Activated T-helper 1 cell treated with anti-CD3 and anti-CD28 coated beads, Interleukin-12 subunit alpha, Interleukin-12 subunit beta, Interleukin-2, Interleukin-4 antibody, amounts not matched to agents 30 ng/mL and 10 ng/mL and 1 ng/mL, durations not matched to agents 14 hours and 24 hours and 36 hours (primary cell): ENCODE measurements at places on chromosomes 12 and 14.
A peak's percentile ranks its signal among the peaks of the same experiment; 100 is the strongest.

DNA sequence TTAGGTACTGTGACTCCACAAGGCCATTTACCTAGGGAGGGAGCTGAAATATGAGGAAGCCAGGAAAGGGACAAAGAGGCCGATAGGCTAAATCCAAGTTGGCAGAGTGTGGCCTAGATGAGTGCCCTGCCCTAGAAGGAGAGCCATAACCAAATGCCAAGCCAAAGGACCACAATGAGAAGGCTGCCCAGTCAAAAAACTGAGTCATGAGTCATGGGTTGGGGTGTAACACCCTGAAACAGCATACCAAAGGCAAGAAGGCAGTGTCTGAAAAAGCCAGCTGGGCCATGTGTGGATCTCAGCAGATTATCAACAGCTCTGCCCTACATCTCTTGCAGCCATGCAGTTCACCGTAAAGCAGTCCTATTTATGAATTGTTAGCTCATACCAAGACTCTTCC, 171.7 kb downstream of the PHLDA1 start:
- no peak overlapping the region for H3K4me3 ChIP-seq
- DNase-seq = no peak
- H3K36me3 ChIP-seq = no peaks in the 10 kb centered on the region
- no peaks in the 10 kb centered on the region for H3K4me1 ChIP-seq

GRCh38 chr14:93105362-93105761, 10.4 kb downstream of the ITPK1 start:
- H3K27ac ChIP-seq = no peak overlapping the region
- no peak for DNase-seq
- H3K4me1 ChIP-seq = peaks cover 56% of the 10 kb centered on the region

GRCh38 chr12:10052193-10052913, 21.9 kb downstream of the CLEC9A start:
- H3K36me3 ChIP-seq = no peaks in the 10 kb centered on the region
- peaks cover 8% of the 10 kb centered on the region for H3K4me1 ChIP-seq
- peaks cover 36% of the 10 kb centered on the region for H3K27me3 ChIP-seq

DNA sequence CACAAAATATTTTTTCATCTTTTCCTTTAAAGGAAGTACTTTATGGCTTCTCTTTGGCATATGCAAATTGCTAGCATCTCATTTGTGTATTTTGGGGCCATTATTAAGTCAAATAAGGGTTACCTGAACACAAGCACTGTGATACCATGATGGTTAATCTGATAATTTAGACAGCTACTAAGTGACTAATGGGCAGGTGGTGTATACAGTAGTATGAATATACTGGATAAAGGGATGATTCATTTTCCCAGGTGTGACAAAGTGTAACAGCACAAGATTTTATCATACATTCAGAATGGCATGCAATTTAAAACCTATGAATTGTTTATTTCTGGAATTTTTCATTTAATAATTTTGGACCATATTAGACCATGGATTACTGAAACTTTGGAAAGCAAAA, 27.2 kb upstream of the ANO4 start:
- no peaks in the 10 kb centered on the region for H3K27me3 ChIP-seq
- no peak overlapping the region for H3K27ac ChIP-seq
- no peaks in the 10 kb centered on the region for H3K4me1 ChIP-seq
- H3K4me3 ChIP-seq = no peak overlapping the region

DNA sequence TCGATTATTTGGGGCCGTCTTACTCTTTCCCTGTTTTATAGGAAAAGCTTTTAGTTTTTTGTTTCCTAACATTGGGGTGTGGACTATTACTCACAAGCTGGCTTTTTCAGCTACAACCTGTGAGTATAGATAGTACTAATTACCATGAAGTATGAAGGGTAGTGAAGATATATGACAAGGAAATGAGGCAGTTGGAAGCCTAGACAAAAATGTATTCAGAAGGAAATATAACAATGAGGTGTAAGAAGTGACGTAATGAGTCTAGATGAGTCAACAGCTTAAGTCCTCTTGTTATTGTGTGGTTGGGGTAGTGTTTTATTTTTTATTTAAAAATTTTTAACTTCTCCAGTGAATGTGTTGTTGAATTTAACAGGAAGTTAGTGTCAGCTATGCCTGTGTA, 804.5 kb downstream of the NRXN3 start:
- H3K36me3 ChIP-seq = no peaks in the 10 kb centered on the region
- no peaks in the 10 kb centered on the region for H3K4me1 ChIP-seq
- H3K4me3 ChIP-seq = no peak overlapping the region
- DNase-seq = no peak

DNA sequence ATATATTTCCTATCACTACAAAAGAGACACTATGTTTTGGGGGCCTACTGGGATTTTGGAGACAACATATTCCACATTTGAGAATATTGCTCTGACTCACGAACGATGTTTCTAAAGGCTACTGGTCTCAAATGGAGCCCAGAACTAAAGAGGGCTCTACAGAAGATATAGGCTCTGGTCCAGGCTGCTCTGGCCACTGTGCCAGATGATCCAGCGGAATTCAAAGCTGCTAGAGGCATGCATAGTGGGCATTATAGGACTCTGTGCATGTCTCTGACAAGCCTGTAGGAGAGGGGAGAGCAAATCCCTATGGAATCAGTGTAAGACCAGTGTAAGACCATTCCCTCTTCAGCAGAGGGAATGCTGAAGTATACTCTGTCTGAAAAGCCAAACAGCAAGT, 4.1 kb downstream of the TAS2R30 start:
- peaks cover 21% of the 10 kb centered on the region for H3K36me3 ChIP-seq
- no peak for DNase-seq
- no peaks in the 10 kb centered on the region for H3K27me3 ChIP-seq
- H3K4me3 ChIP-seq = no peak overlapping the region

- no peaks in the 10 kb centered on the region for H3K36me3 ChIP-seq
- DNase-seq = no peak
- H3K4me3 ChIP-seq = no peak overlapping the region
- peaks cover 4% of the 10 kb centered on the region for H3K4me1 ChIP-seq
- H3K27me3 ChIP-seq = peaks cover 3% of the 10 kb centered on the region
- H3K27ac ChIP-seq = no peak overlapping the region
These were observed 46.6 kb downstream of the AKAP6 start for GRCh38 chr14:32375663-32376062.

DNA sequence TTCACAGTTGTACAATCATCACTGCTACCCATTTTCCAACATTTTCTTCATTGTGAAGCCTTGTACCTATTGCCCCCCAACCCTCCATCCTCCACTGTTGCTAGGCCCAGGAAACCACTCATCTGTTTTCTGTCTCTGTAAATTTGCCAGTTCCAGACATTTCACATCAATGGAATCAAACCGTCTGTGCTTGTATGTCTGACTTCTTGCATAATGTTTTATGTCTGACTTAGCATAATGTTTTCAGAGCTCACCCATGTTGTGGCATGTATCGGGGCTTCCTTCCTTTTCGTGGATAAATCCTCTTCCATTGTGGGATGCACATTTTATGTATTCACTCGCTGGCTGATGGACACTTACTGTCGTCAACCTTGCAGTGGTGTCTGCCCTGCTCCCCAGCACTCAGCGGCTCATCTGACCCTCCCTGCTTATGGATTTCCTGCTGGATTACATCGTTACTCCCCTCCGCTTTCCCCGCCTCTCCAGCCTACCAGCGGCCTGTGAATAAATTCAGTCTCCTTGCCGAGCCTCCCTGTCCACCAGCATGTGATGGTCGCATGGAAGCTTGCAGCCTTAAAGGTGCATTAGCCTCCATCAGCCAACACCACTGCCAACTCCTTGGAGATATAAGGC, 727.6 kb upstream of the TMEM132C start:
- no peak overlapping the region for H3K4me3 ChIP-seq
- no peaks in the 10 kb centered on the region for H3K4me1 ChIP-seq
- no peak overlapping the region for H3K27ac ChIP-seq
- peaks cover 8% of the 10 kb centered on the region for H3K27me3 ChIP-seq

GRCh38 chr14:75063013-75063412, 811 bp downstream of the ACYP1 start:
- peaks cover 21% of the 10 kb centered on the region for H3K36me3 ChIP-seq
- peaks cover 31% of the 10 kb centered on the region for H3K4me1 ChIP-seq
- H3K4me3 ChIP-seq = peak overlapping the region; percentile 99
- DNase-seq = no peak

DNA sequence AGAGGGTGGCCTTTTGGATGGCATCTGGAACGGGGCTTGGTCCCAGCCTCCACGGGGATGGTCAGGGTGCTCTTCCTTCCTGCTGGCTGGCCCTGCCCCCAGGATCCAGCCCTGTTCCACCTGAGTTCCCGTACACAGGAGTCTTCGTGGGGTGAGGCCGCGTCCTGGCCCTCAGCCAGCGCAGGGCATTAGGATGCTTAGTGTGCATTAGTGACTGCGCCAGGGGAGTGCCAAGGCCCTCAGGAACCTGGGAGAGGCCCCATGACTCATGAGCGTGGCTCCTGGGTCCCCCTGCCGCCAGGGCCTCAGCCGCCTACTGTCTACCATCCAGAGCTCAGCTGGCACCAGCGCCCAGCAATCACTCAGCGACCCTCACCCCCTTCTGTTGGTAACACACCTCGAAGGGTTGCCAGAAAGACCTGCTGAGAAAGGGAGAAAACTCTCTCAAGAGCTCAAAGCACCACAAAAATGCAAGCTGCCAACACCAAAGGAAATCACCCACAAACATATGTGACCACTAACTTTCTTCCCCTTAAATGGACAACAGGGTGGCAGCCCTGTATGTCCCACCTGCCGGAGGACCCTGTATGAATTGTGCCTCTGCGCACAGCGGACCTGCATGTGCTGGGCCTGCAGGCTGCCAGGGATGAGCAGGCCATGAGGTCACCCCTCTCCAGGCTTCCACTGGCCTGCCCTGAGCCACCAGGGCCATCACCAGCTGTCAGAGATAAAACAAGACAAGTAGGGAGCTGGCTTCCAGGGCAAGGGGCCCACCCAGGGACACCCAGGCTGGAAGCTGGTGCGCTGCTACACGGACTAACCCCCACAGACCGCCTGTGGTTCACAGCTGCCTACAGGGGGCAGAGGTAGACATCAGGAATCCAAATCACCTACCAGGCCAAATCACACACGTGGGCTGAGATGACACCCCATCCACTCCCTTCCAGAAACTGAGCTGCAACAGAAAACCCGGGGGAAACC, 28.7 kb downstream of the CCDC85C start:
- H3K27ac ChIP-seq = no peak overlapping the region
- H3K4me3 ChIP-seq = no peak overlapping the region
- H3K4me1 ChIP-seq = no peaks in the 10 kb centered on the region
- no peaks in the 10 kb centered on the region for H3K36me3 ChIP-seq
- H3K27me3 ChIP-seq = no peaks in the 10 kb centered on the region

DNA sequence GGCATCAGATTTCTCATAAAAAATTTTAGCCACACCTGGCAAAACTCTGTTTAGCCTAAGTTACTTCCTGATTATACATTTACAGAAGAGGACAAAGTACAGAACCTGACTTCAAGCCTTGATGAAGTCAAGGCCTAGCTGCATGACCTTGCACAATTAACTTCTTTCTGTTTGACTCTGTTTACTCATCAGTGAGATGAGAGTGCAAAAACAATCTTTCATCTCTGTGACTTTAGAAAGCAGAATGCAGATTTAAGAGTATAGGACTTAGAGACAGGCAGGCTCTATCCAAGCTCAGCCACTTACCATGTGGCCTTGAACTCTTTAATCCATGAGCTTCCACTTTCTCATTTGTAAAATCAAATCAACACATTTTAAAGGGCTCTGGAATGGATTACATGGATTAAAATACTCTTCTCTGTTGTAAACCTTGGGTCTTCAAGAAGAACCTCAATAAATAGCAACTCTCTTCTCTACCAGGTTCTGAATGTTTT, 1178.9 kb downstream of the FLRT2 start:
- H3K27me3 ChIP-seq = no peaks in the 10 kb centered on the region
- H3K4me1 ChIP-seq = no peaks in the 10 kb centered on the region
- no peaks in the 10 kb centered on the region for H3K36me3 ChIP-seq
- no peak for DNase-seq

DNA sequence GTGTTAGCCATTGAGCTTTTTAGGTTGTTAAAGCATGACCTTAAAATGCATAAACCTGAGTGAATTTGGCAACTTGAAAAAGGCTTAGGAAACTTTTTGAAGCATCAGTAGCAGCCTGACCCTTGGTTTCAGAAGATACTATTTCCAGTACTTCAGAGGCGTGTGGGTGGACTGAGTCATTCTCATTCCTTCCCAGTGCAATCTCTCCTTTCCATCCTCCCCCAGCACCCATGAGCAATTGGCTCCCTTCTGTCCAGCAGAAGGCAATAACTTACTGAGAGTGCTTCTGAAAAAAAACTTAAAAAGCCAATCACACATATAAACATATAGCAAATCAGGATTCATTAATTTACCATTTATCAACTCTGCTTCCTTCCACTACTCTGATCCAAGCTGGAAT, 299.3 kb upstream of the STXBP6 start:
- no peak for DNase-seq
- H3K36me3 ChIP-seq = no peaks in the 10 kb centered on the region
- no peak overlapping the region for H3K27ac ChIP-seq
- no peaks in the 10 kb centered on the region for H3K27me3 ChIP-seq
- no peaks in the 10 kb centered on the region for H3K4me1 ChIP-seq

GRCh38 chr14:43161477-43161876, 1345.6 kb downstream of the FSCB start:
- no peak for DNase-seq
- H3K27me3 ChIP-seq = no peaks in the 10 kb centered on the region
- H3K36me3 ChIP-seq = no peaks in the 10 kb centered on the region
- no peak overlapping the region for H3K27ac ChIP-seq

- H3K4me1 ChIP-seq = no peaks in the 10 kb centered on the region
- no peak for DNase-seq
- peaks cover 10% of the 10 kb centered on the region for H3K27me3 ChIP-seq
- H3K36me3 ChIP-seq = no peaks in the 10 kb centered on the region
- no peak overlapping the region for H3K27ac ChIP-seq
These were observed 177.7 kb upstream of the FRMD6 start for GRCh38 chr14:51473808-51474565.

DNA sequence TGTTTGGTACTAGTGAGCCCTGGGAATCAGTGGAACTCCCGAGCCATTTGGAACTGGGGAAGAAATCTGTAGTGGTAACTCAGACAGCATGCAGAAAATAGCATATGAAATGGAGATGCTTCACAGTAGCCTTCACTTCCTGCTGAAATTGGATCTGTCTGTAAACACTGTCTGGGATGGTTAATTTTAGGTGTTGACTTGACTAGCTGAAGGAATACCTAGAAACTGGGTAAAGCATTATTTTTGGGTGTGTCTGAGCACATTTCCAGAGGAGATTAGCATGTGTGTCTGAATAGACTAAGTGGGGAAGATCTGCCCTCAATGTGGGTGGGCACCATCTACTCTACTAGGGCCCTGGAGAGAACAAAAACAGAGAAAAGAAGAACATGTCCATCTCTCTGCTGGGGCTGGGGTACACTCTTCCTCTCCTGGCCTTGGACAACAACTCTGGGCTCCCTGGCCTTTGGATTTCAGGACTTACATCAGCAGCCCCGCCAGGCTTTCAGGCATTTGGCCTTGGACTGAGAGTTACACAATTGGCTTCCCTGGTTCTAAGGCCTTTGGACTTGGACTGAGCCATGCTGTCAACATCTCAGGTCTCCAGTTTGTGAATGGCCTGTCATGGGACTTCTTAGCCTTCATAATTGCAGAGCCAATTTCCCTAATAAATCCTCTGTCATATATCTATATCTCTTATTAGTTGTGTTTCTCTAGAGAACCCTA, 14.0 kb upstream of the CRADD start:
- H3K27me3 ChIP-seq = no peaks in the 10 kb centered on the region
- DNase-seq = no peak
- no peaks in the 10 kb centered on the region for H3K4me1 ChIP-seq
- H3K27ac ChIP-seq = no peak overlapping the region
